ENCODE measurements at places on chromosomes 7 and 10. TPM values are rescaled to one million over a fixed set of nuclear protein-coding genes. Genes with fewer than 3 reads are reported as not detected.

Gene VIPR2
- not detected for total RNA-seq

Gene ETV1
- 2.7 TPM for total RNA-seq

Gene SFXN3
- 49.5 TPM for total RNA-seq

Gene NEUROG3
- not detected for total RNA-seq

Gene HMX3
- not detected for total RNA-seq

Gene PRLHR
- total RNA-seq, result not detected

Gene CYP2W1
- not detected for total RNA-seq

Gene SNCG
- 9.9 TPM for total RNA-seq

Gene ZNF273
- total RNA-seq, result 2.1 TPM

Gene FAM25G
- 1.1 TPM for total RNA-seq

Gene NACAD
- 0.40 TPM for total RNA-seq

Gene PNLIP
- total RNA-seq, result 0.12 TPM

Gene ASIC3
- 11.7 TPM for total RNA-seq

Gene NAMPT
- 119 TPM for total RNA-seq

Gene CPN1
- 0.26 TPM for total RNA-seq

Gene SPDYE11
- not detected for total RNA-seq

Gene LARP4B
- total RNA-seq, result 34.3 TPM

Gene C10orf53
- total RNA-seq, result not detected

Gene KIF11
- total RNA-seq, result 33.5 TPM

Gene CBX3
- 279 TPM for total RNA-seq

Gene BLNK
- 0.07 TPM for total RNA-seq

Gene ARHGEF35
- total RNA-seq, result 0.18 TPM

Gene SFTPD
- total RNA-seq, result 0.20 TPM

Gene FAM221A
- total RNA-seq, result 0.46 TPM

Gene FOXP2
- total RNA-seq, result not detected

Gene LRIT1
- not detected for total RNA-seq

Gene ANKRD61
- total RNA-seq, result 0.51 TPM

Gene CYP26C1
- total RNA-seq, result not detected

Gene GRM3
- total RNA-seq, result not detected

Gene GDF2
- total RNA-seq, result not detected

Gene RAB19
- not detected for total RNA-seq

Gene NCOA4
- 97.8 TPM for total RNA-seq

Gene ITPRID1
- not detected for total RNA-seq

Gene TMEM176B
- 0.15 TPM for total RNA-seq

Gene LEP
- not detected for total RNA-seq

Gene SRRM3
- 11.1 TPM for total RNA-seq

Gene SPDYE6
- total RNA-seq, result not detected

Gene CDHR3
- 5.0 TPM for total RNA-seq

Gene ACSM6
- total RNA-seq, result not detected

Gene SLIT1
- 0.04 TPM for total RNA-seq

Gene CLRN3
- total RNA-seq, result not detected
